H1 (cell line): ENCODE measurements at places on chromosomes 2 and 18.

- H3K27ac ChIP-seq: no peak overlapping the region
- no peak overlapping the region for H3K4me3 ChIP-seq
- H3K36me3 ChIP-seq: no peaks in the 10 kb centered on the region
- no peak for DNase-seq
- H3K27me3 ChIP-seq: no peaks in the 10 kb centered on the region
These were observed 80.4 kb downstream of the SGPP2 start for GRCh38 chr2:222504719-222505118.

DNA sequence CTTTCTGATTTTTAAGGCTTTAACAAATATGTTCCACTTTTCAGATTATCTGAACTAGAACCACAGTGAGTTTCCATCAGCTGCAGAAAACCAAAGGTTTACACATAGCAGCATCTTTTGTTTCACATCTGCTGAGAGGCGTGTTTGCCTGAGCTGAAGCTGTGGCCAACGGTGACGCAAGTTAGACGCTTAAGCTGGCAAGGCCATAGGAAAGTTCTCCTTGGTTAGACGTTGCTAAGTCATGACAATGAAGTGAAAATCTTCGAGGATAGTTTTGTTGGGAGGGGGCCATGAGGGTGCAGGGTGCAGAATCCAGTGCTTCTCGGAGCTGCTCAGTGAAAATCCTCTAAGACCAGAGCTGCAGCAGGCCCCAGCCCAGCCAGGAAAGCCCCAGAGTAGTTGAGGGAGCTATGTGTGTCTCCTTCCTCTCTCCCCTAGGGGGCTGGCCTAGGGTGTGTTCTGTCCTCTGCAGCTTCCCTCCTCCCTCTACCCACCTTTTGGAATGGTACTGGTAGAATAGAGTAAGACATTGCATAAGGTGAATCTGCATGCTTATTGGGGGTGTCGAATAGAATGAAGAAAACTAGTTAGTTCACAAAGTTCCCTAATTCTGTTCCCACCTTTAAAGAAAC lies 105.4 kb downstream of the FHOD3 start:
- no peak overlapping the region for H3K27ac ChIP-seq
- no peak overlapping the region for H3K4me3 ChIP-seq
- H3K4me1 ChIP-seq: no peaks in the 10 kb centered on the region
- H3K36me3 ChIP-seq: no peaks in the 10 kb centered on the region
- DNase-seq: no peak

DNA sequence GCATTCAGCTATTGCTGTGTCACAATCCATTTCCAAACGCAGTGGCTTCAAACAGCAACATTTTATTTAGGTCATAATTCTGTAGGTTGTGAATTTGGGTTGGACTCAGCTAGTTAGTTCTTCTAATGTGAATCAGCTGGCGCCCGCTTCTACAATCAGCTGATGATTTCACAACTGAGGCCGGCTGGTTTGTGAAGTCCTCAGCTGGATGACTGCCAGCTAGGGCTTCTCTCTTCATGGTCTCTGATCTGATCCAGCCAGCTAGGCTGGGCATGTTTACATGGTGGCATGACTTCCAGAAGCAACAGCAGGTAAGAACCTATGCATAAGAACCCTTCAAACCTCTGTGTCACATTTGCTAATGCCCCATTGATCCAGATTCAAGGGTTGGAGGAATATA lies 172.0 kb downstream of the SLC4A10 start:
- no peak overlapping the region for H3K4me3 ChIP-seq
- DNase-seq: no peak
- H3K27ac ChIP-seq: no peak overlapping the region
- H3K36me3 ChIP-seq: no peaks in the 10 kb centered on the region
- no peaks in the 10 kb centered on the region for H3K27me3 ChIP-seq

DNA sequence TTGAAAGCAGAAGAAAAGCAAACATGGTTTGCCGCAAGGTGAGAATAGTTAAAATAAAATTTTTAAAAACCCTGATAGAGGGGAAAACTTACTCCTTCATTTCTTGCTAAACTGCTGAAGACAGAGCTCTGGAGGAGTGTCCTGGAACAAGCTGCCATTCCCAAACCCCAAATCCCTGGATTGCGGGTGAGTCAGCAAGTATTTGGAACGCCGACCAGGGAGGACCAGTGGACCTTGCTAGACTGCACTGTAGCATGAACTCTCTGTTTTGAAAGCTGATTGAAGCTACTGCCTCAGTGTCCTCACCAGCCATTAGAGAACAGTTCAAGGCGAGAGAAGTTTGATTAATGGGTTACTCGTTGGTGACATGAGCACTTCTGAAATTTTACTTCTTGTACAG lies 99.4 kb upstream of the RASGRP3 start:
- H3K27me3 ChIP-seq: no peaks in the 10 kb centered on the region
- H3K27ac ChIP-seq: no peak overlapping the region
- no peak for DNase-seq
- H3K4me3 ChIP-seq: no peak overlapping the region

DNA sequence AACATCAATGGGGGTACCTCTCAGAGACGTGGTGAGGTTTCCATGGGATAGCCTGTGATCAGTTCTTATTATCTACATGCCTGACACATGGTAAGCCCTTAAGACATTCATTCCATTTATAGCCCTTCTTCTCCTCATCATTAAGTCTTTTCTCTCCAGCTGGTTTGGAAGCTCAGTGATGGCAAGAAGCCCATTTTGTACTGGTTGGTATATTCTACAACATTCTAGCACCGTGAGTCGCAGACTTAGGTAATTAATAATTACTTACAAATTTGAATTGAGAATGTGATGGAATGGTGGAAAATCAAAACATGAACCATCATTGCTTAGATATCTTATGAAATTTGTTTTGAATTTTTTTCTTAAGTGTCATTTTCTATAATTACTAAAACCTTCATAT lies 472.6 kb downstream of the DLGAP1 start:
- H3K36me3 ChIP-seq: peaks cover 3% of the 10 kb centered on the region; the same call in 1 of the 2 replicates
- no peak for DNase-seq
- no peak overlapping the region for H3K4me3 ChIP-seq
- H3K27me3 ChIP-seq: no peaks in the 10 kb centered on the region
- no peak overlapping the region for H3K27ac ChIP-seq

DNA sequence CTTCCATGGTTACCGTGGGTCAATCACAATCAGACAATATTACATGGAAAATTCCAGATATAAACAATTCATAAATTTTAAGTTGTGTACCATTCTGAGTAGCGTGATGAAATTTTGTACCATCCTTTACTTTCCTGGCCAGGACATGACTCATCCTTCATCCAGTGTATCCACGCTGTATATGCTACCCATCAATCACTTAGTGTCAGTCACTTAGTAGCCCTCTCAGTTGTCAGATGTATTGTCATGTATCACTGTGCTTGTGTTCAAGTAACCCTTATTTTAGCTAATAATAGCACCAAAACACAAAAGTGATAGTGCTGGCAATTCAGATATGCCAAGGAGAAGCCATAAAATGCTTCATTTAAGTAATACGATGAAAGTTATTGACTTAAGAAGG lies 282.6 kb downstream of the CPS1 start:
- DNase-seq: no peak
- peaks cover 4% of the 10 kb centered on the region for H3K4me1 ChIP-seq
- H3K27me3 ChIP-seq: no peaks in the 10 kb centered on the region

DNA sequence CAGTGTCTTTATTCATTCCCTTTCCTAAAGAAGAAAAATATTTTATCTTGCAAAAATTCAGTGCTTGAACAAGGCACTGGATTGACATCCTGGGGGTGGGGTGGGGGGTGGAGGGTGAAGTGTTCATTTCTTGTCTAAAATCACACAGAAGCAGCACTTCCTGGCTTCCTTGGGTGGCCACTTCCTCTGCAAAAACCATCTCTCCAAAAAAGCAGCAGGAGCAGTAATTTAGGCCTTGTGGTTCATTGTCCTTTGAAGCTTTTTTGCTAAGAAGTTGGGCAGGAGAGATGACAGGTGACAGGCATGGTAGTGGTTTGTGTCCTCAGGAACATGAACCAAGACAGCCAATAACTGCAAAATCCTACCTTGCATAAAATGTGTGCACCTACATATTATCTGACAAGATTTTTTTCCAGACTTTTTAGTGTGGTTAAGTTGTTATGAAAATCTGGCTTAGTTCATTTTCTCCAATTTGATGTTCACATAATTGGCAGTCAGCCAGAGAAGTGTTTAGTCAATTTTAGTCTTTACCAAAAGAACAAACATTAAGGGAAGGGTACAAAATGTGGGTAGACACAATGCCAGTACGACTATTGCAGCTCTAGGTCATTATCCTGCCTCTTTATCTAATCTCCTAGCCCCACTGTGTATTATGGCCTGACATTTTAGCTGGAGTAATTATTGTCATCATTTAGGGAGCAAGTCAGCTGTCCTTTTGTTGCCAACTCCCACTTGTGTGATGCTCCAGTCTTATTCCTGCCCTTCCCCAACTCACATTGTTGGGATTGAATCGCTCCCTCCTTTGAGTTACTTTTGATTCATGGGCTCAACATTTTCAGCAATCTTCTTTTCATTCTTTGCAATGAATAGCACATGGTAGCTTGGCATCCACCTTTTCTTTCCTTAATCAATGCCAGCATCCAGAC lies 177.2 kb downstream of the MYO3B start:
- no peaks in the 10 kb centered on the region for H3K27me3 ChIP-seq
- DNase-seq: no peak
- peaks cover 10% of the 10 kb centered on the region; the same call in 1 of the 2 replicates for H3K4me1 ChIP-seq
- H3K27ac ChIP-seq: no peak overlapping the region

DNA sequence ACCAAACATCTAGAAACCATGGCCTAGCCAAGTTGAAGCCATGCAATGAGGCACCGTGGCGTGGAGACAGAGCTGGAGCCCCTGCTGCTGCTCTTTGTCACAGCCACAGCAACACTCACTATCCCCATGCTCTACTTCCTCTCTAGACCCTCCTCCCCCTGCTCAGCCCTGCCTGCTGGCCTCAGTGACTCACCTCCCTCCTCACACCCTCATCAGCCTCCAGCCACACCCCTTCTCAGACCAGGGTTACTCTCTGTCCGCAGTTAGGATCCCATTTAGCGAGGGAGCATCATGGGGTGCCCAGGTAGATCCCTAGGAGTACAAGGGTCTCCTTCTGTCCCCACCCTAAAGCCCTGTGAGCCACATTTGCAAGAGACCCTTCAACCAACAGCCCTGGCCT lies 25.4 kb upstream of the SOX11 start:
- no peak for DNase-seq
- H3K4me3 ChIP-seq: no peak overlapping the region
- H3K27ac ChIP-seq: no peak overlapping the region
- H3K36me3 ChIP-seq: no peaks in the 10 kb centered on the region
- 0 out of 2 replicates have a peak, but pooled peaks cover 2% of the 10 kb centered on the region for H3K27me3 ChIP-seq
- H3K4me1 ChIP-seq: no peaks in the 10 kb centered on the region

- H3K4me3 ChIP-seq: no peak overlapping the region
- no peak for DNase-seq
- no peaks in the 10 kb centered on the region for H3K27me3 ChIP-seq
- no peak overlapping the region for H3K27ac ChIP-seq
These were observed 1089.3 kb upstream of the CELF4 start for GRCh38 chr18:38654946-38655345.

- no peaks in the 10 kb centered on the region for H3K4me1 ChIP-seq
- no peaks in the 10 kb centered on the region for H3K27me3 ChIP-seq
- no peak for DNase-seq
- H3K27ac ChIP-seq: no peak overlapping the region
- no peaks in the 10 kb centered on the region; the same call in 1 of the 2 replicates for H3K36me3 ChIP-seq
- H3K4me3 ChIP-seq: no peak overlapping the region
These were observed 7.7 kb downstream of the ITGB1BP1 start for GRCh38 chr2:9415516-9416169.

GRCh38 chr2:8169443-8169842 lies 512.4 kb upstream of the ID2 start:
- no peak for DNase-seq
- H3K4me1 ChIP-seq: no peaks in the 10 kb centered on the region
- no peaks in the 10 kb centered on the region for H3K27me3 ChIP-seq
- H3K36me3 ChIP-seq: no peaks in the 10 kb centered on the region
- H3K4me3 ChIP-seq: no peak overlapping the region

DNA sequence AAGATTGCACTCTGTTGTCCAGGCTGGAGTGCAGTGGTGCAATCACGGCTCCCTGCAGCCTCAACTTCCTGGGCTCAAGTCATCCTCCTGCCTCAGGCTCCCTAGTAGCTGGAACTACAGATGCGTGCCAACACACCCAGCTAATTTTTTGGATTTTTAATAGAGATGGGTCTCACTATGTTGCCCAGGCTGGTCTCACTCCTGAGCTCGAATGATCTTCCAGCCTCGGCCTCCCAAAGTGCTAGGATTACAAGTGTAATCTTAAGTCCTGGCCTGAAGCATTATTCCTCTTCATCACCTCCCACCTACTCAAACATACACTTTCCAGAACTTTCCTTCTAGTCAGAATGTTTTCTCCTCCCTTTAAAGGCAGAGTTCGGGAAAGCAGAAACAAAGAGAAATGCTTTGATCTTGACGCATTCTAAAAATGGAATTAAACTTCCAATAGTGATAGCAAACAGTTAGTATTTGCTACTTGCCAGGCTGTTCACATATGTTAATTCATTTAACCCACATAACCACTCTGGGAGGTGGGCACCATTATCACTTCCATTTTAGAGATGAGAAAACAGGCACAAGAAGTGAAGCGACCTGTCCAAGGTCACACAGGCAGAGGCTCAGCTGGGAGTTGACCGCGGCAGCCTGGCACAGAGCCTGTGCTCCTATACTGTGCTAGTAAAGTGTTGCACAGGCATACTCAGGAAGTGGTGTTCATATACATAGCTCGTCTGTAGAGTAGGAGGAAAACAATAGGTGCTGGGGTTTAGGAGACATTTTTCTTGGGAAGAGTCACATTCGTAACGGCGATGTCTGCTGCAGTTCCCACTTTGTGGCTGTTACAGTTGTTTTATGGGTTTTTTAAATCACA lies 24.6 kb downstream of the TEX44 start:
- peaks cover 36% of the 10 kb centered on the region for H3K4me1 ChIP-seq
- H3K27me3 ChIP-seq: no peaks in the 10 kb centered on the region
- no peak overlapping the region for H3K27ac ChIP-seq
- H3K36me3 ChIP-seq: no peaks in the 10 kb centered on the region
- H3K4me3 ChIP-seq: no peak overlapping the region

DNA sequence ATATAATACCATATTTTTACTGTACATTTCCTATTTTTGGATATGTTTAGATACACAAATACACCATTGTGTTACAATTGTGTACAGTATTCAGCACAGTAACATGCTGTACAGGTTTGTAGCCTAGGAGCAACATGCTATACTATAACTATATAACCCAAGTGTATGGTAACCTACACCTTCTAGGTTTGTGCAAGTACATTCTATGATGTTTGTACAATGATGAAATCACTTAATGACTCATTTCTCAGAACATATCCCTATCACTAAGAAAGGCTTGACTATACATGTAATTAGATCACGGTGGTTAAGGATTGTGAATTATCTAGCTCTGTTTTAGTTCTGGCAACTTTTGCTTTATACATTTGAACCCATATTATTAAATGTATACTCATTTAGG lies 31.3 kb downstream of the NPHP1 start:
- no peaks in the 10 kb centered on the region for H3K27me3 ChIP-seq
- H3K36me3 ChIP-seq: no peaks in the 10 kb centered on the region
- H3K27ac ChIP-seq: no peak overlapping the region
- no peak for DNase-seq

DNA sequence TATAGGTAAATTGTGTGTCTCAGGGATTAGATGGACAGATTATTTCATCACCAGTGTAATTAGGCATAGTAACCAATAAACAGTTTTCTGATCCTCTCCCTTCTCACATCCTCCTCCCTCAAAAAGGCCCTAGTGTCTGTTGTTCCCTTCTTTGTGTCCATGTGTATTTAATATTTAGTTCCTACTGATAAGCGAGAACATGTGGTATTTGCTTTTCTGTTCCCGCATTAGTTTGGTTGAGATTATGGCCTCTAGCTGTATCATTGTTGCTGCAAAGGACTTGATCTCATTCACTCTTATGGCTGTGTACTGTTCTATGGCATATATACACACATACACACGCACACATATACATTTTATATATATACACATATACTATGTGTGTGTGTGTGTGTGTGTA lies 866.2 kb downstream of the CCDC85A start:
- no peak overlapping the region for H3K4me3 ChIP-seq
- no peak overlapping the region for H3K27ac ChIP-seq
- H3K27me3 ChIP-seq: no peaks in the 10 kb centered on the region
- no peaks in the 10 kb centered on the region for H3K4me1 ChIP-seq
